ENCODE measurements at places on chromosomes 7 and 10.

GRCh38 chr10:104614245-104614831 lies 26.8 kb upstream of the SORCS3 start:
- no peak for DNase-seq

DNA sequence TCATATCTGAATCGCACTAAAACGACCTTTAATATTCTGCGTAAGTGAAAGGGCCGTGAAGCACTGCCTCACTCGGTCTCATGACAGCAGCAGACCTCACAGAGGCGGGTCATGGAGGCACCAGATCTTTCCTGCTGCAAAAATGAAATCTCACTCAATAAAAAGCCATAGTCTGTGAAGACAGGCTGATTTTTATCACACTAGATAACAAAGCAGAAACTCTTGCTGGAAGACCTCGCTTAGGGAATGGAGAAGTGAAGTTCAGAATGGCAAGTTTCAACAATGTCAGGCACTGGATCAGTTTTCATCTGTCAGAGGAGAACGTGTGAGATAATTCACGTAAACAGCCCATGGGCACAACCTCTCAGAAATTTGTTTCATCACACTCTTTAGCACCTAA lies 8.0 kb downstream of the SEPHS1 start:
- no peak for DNase-seq

GRCh38 chr7:130356876-130357611 lies 12.4 kb downstream of the CPA5 start:
- DNase-seq, result no peak

DNA sequence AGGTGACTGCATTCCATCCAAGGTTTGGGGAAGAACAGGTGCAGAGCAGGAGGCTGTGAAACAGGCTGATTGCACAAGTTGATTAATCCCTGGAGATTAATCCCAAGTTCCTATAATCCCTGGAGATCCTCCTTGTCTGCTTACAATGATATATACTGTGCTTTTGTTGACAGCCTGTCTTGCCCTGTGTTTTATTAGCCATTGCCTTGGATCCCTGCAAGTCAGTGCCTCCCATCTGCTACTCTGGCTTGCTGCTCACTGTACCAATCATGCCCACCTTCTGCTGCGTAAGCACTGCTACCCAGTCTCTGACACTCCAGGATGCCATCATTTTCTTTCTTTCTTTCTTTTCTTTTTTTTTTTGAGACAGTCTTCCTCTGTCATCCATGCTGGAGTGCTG lies 65.4 kb downstream of the ANKRD61 start:
- no peak for DNase-seq
